Naive thymus-derived CD8-positive, alpha-beta T cell (primary cell): ENCODE measurements at places on chromosomes 4 and X.
A peak's percentile ranks its signal among the peaks of the same experiment; 100 is the strongest.

GRCh38 chr4:184385705-184386141 lies 88.6 kb downstream of the IRF2 start:
- DNase-seq = no peak

- no peak for DNase-seq
Measured at GRCh38 chrX:84729809-84730208, 227.6 kb upstream of the HDX start.

- no peak for DNase-seq
Measured at GRCh38 chr4:6470502-6471306, 1.7 kb downstream of the PPP2R2C start.

GRCh38 chr4:187929024-187929423 lies 66.5 kb upstream of the ZFP42 start:
- no peak for DNase-seq

DNA sequence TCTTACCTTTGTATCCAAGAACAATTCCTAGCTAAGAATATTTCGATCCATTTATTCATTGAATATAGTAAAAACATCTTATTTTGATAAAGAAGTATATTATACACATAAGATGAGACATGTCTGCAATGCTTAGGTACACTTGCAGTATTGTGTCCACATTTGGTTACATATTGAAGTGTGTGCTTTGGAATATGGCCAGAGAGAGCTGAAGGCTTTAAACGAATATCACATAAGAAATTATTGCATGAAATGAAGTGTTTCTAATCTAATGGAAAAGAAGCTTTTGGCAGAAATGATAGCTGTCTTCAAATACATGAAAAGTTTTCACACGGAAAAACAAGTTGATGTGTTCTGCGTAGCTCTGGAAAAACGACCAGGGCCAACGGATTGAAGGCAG lies 516.1 kb upstream of the ZFP42 start:
- no peak for DNase-seq

DNA sequence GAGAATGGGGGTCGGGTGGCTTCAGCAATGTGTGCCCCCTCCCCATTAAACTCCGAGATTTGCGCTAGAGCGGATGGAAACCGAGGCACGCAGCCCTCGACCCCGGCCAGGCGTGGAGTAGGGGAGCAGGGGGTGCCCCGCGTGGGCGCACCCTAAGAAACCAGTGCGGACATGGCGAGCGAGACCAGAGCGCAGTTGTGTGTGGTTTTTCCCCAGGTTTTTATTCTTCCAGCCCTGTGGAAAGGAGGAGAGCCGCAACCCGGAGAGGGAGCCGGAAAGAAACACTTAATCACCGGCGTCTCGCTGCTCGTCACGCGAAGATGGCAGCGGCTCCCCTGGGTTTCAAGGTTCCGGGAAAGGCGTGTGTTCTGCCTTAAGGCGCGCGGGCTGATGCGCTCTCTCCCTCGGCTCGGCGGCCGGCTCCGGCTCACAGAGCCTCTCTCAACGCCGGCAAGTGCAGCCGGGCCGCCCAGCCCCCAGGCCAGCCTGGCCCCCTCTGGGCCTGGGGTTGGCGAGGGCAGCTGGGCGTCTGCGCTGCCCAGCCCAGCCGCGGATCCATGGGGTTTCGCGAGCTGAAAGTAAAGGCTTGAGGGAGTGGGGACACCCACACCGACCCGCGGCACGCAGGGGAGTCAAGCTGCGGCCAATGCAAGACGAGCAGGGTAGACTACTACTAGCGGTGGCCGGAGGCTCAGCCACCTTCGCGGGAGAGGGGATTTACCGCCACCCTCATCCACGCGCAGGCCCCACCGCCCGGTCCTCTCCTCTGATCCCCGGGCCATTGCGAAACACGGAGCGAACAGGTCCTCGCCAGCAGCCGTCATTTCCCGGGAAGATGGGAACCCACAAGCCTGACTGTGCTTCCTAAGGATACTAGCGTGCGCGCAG lies 74.0 kb upstream of the BCOR start:
- DNase-seq = peak; percentile 38

DNA sequence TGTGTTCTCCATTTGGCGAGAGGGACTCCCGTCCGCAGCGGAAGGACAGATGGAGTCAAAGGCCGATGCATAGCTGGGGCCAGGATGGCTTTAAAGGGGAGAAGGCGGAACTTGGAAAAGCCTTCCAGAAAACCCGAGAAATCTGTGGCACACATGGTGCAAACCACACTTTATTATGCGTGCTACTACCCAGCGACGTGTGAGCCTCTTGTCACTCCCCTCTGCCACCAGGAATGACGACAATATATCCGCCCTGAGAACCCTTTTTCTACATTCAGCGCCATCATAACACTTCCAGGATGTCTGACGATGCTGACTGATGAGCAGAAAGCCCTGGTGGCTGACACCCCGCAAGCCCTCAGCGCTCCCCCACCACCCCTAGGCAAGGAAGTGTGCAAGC lies 689 bp upstream of the DCHS2 start:
- no peak for DNase-seq

GRCh38 chrX:39299615-39300014 lies 498.4 kb downstream of the MID1IP1 start:
- DNase-seq = no peak

DNA sequence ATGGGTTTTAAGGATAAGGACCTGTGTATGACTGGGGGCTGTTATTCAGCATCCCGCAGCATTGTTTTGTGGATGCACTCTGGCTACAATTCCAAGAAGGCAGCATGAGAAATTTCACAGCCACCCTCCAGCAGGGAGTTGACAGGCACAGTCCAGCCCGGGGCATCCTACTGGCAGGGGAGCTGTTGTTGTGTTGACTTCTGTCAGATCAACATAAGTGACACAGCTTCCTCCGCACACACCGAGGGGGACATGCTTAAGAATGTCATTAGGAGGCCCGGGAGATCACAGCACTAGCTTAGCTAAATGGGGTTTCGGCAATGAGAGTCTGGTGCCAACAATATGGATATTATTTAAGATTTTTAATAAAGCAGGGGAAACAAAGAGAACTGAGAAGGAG lies 326.5 kb downstream of the ASMT start:
- DNase-seq = no peak

- DNase-seq = no peak
Measured at GRCh38 chr4:6892190-6892908, 17.3 kb upstream of the TBC1D14 start.

GRCh38 chr4:28007693-28008092 lies 1147.1 kb downstream of the STIM2 start:
- no peak for DNase-seq

GRCh38 chr4:150402871-150403272 lies 179.1 kb upstream of the MAB21L2 start:
- no peak for DNase-seq
